Umbilical cord (tissue), 2 donors: ENCODE measurements at places on chromosomes 2 and 18. TPM values are rescaled to one million over a fixed set of nuclear protein-coding genes. Genes with fewer than 3 reads are reported as not detected.
A peak's percentile ranks its signal among the peaks of the same experiment; 100 is the strongest.

CHRND gene
- total RNA-seq = 1.7 TPM

DNA sequence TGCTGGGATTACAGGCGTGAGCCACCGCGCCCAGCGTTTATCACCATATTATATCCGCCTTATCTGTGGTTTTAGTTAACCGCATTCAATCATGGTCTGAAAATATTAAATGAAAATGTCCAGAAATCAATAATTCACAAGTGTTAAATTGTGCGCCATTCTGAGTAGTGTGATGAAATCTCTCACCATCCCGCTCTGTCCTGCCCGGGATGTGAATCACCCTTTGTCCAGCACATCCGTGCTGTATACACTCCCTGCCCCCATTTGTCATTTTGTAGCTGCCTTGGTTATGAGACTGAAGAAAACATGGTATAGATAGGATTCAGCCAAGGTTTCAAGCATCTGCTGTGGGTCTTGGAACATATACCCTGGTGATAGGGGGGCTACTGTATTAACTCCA lies 70.7 kb downstream of the TIMM21 start:
- no peak for DNase-seq

CASP8 gene
- 41.2 TPM for total RNA-seq

- DNase-seq = peak; percentile 30
These were observed 61.6 kb downstream of the CCDC93 start for GRCh38 chr2:117952228-117952627.

DNA sequence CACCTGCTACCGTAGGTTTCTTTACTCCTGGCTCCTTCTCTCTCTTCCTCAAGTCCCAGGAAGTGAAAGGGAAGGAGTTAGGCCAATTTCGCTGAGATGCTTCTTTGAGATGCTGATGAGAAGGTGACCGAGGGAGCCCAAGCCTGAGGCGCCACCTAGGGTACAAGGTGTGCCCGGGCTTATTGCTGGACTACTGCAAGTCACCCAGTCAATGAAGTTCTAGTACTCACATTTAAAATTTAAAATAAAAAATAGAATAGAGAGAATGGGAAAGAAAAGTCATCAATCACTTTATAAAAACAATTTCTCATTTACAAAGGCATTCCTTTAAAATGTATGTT lies 45.3 kb downstream of the ACAA2 start:
- peak; percentile 40 for DNase-seq

- DNase-seq = no peak
These were observed 73.9 kb upstream of the HK2 start for GRCh38 chr2:74759986-74760385.

DNA sequence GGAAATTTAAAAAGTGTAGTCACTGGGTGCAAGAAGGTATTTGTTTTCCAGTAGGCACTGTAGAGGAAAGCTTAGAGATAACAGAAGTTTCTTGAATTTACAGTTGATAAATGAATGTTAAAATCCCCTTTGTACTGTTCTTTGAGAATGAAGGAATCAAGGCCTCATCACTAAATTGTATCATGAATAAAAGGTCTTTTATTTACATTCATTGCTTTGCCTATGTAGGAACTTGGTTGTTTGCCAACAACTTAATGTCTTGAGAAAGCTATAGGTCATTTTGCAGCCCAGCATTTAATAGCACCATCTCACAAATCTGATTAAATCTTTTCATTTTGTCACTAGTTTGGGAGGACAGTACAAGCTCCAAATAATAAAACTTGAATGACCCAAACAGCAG lies 213.9 kb upstream of the ITGA4 start:
- DNase-seq = peak; percentile 3

- no peak for DNase-seq
These were observed 91.7 kb downstream of the STK39 start for GRCh38 chr2:168155680-168156079.

- DNase-seq = peak; percentile 94
These were observed 29.1 kb upstream of the CSRNP3 start for GRCh38 chr2:165440367-165440766.

IL1B gene
- 3.1 TPM for total RNA-seq

DNA sequence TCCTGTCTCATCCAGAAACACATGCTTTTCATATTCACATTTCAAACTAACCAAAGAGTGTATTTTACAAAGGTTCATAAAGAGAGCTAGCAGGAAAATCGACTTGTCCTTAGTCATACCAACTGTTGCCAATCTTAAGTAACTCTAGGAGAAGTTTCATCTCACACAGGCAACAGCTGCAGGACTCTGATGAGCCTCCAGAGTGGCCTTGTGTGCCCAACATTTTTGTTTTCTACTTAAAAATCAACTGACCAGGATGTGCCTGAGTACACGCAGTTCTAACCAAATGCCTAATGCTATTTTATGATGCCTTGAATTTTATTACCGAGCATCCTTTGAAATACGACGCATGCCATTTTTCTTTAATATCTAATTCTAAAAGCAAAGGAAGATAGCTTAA lies 595.9 kb upstream of the LRRTM4 start:
- no peak for DNase-seq

GRCh38 chr2:72147303-72147971 lies at the start of gene CYP26B1:
Gene CYP26B1, minus strand, starts transcription at chr2:72147862. Its CDS starts 28 bp downstream, at chr2:72147834.
- no peak for DNase-seq

DNA sequence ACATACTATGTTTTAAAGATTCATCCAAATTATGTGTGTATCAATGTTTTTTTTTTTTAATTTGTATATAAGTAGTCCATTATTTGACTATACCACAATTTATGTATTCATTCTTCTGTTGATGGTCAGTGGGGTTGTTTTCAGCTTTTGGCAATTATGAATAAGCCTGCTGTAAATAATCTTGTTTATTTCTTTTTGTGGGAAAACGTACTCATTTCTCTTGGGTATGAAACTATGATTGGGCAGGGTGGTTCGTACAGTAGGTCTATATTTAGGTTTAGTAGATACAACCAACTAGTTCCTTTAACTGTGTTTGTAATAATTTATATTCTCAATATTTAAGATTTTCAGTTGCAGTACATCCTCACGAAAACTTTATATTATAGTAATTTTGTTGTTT lies 329.2 kb downstream of the LPIN1 start:
- DNase-seq = no peak

SLC38A11 gene
- total RNA-seq = 9.9 TPM

DNA sequence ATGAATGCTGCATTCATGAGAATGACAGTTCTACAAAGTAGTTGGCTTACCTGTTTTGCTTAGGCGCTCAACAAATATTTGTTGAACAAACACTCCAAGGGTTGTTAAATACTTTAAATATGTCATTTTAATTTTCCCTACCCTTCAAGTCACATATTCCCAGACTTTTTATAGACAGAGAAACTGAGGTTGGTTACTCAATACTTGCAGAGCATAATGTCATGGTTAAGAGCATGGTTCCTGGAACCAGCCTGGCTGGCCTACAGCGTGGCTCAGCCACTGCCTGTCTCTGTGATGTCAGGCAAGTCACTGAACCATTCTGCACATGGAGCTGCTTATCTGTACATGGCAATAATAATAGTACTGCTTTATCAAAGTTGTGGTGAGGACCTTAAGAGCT lies 120.0 kb upstream of the STK17B start:
- no peak for DNase-seq

BMP10 gene
- 0.48 TPM for total RNA-seq

TUBB8B gene
- not detected for total RNA-seq

- DNase-seq = no peak
These were observed 126.3 kb downstream of the XRCC5 start for GRCh38 chr2:216235462-216235861.

DNA sequence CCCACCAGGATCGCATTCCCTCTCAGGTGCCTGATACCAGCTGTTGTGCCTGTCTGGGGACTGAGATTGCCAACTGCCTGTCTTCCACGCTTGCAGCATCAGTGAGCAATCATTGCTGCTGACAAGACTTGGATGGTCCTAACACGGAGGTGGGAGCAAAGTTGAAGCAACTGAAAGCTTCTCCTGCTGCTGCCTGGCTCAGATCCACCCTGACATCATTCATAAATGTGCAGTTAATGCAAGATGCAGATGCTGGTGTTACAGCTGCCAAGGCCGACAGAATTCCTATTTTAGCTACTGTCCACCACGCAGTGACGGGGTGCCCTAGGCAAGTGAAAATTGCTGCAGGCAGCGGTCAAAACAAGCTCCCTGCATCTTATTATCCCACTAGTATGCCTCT lies 131.4 kb downstream of the VWC2L start:
- no peak for DNase-seq

GRCh38 chr2:99621774-99622173 lies 132.0 kb upstream of the REV1 start:
- no peak for DNase-seq

MYL1 gene
- not detected for total RNA-seq
